ENCODE measurements at places on chromosomes 3 and 15. TPM values are rescaled to one million over a fixed set of nuclear protein-coding genes. Genes with fewer than 3 reads are reported as not detected.

GRCh38 chr3:127792541-127793292, 29.6 kb downstream of the MGLL start:
- peak; percentile 98 for DNase-seq

- DNase-seq = no peak
Observed at GRCh38 chr15:67741308-67741707, 84.0 kb upstream of the SKOR1 start.

- DNase-seq = no peak
Observed at GRCh38 chr15:31135523-31135922, 34.0 kb upstream of the TRPM1 start.

GRCh38 chr15:92421976-92422375, 28.3 kb downstream of the ST8SIA2 start:
- DNase-seq = no peak

GRCh38 chr15:95995375-95996168, 334.9 kb upstream of the NR2F2 start:
- peak; percentile 27 for DNase-seq

- peak; percentile 21 for DNase-seq
Observed at GRCh38 chr15:62976301-62976881, 66.2 kb upstream of the TPM1 start.

DNA sequence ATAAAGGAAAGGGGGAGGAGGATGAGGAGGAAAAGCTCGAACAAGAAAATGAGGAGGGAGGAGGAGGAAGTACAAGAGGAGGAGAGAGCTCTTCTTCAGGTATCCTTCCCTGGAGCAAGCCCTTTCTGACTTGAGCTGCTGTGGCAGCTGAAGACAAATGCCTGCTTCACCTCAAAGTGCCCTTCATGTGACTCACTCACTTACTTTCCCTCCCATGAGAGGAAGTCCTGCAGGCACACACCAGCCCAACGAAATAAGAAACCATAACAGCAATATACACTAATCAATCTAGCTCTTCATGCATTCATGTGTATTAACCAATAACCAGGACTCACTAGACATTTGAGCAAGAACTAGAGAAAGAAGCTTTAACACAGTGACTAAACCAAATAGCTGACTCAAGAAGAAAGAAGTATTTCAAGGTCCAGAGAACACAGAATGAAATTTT, 251.9 kb downstream of the IGSF11 start:
- DNase-seq = no peak

DNA sequence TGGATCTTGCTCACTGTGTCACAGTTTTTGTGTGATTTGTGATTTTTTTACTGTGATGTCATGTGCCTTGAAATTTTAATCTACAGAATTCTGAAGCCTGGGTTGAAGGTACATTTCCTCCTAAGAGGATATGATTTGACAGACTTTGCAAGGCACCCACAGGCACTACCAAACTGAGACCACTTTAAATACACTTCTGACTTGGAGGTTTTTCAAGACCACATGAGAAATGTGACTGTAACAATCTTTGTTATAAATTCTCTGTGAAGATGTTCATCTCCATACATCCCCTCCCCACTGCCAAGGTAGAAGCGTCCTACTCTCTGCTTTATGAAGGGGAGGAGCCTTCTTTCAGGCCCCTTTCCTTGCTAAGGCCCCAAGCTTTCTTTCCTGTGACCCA, 22.8 kb downstream of the UBXN7 start:
- no peak for DNase-seq

DNA sequence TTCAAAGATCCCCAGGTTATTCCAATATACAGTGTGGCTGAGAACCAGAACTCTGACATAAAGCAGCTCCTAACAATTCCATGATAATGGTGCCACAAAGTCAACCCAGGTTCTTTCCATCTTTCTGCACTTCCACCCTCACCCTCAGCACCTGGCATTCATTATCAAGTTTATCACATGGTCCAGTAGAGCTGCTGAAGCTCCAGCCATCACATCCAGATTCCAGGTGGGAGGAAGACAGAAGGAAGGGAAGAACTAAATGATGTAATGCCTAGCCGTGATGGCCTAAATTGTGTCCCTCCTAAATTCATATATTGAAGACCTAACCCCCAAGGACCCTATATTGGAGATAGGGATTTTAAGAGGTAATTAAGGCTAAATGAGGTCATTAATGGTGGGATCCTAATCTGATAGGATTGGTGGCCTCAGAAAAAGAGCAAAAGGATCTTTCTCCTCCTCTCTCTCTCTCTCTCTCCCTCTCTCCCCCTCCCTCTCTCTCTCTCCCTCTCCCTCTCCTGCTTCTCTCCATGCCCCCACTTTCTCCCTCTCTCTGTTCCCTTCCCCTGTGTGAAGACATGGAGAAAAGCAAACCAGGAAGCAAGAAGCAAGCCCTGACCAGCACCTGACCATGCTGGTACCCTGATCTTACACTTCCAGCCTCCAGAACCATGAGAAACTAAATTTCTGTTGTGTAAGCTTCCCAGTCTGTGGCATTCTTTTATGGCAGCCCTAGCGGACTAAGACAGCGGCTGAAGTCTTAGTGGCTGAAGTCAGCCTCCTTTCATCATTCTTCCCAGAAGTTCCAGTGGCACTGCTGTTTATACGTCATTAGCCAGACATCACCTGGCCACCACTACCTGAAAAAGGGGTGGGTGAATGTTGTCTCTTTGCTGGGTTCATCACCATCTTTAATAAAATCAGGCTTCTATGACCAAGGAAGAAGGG, 369.7 kb upstream of the PROK2 start:
- peak; percentile 52 for DNase-seq

GRCh38 chr15:91887921-91888373, 34.4 kb downstream of the SLCO3A1 start:
- DNase-seq = peak; percentile 40

GRCh38 chr3:23793528-23794134, 12.1 kb upstream of the UBE2E1 start:
- no peak for DNase-seq

DNA sequence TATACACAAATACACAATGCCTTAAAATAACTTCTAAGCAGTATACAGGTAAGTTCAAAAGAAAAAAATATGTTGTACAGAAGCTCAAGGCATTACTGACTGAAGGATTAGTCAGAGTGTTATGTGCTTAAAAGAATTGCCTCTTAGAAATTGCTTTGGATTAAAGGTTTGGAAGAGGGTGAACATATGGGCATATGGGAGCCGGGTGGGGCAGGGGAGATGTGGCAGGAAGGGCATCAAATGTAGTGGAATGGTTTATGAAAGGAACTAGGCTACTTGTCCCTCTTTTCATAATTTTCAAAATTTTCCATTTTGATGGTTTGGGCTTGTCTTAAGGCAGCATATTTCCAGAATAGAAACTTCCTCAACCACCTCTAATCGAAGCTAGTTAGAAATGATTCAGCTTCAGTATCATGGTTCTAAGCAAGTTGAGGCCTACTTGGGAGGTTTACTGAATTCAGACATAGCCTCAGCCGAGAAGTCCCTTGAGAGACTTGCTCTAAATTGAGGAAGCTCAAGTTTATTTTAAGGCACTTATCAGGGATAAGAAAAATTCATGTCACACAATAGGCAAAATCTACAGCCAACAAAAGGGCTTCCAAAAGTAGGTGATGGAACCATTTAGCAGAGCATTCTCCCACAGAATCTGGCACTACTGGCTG, 10.1 kb upstream of the GOLGB1 start:
- DNase-seq = peak; percentile 51

GRCh38 chr15:62344806-62345539, 179.9 kb upstream of the C2CD4B start:
- DNase-seq = peak; percentile 35

DNA sequence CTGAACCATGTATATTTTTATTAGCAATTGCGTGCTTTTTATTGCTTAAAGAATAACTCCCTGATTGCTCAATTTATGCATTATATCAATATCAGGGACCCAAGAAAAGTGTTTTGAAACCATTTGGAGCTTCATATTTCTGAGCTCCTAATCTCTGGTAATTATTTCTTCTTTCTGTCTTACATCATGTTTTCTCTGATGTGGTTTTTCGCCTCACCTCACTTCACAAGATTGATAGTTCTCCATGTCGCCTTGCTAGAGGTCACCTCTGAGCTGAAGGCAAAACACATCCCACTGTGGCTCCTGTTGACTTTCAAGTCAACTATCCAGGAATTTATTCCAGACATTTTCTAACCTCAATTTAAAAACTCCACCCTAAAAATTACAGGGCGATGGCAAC, 837.4 kb downstream of the CADM2 start:
- DNase-seq = no peak

- DNase-seq = peak; percentile 60
Observed at GRCh38 chr3:40780291-40780924, 255.6 kb downstream of the ZNF621 start.

DNA sequence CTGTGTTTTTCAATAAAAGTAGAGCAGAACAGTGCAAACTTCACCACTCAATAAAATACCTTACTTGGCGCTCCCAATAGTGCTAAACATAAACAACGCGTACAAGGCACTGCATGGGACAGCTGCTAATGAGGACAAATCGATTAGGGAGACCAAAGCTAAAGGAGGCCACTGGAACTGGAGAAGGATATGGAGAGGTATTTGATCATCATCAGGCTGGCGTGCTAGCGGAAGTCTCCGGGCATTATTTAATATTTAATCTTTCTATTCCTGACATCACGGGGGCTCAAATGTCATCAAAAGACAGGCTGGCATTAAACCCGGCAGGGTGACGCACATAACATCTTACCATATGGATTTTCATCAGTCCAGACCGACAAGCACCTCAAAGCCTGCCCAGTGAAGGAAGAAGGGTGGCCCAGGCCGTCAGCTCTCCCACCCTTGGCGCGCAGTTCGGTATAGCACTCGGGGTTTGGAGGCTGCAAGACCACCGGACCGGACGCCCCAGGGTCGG, 604 bp downstream of the CCPG1 start:
- DNase-seq = peak; percentile 50

- DNase-seq = no peak
Observed at GRCh38 chr3:128620268-128620691, 30.3 kb downstream of the RPN1 start.

DNA sequence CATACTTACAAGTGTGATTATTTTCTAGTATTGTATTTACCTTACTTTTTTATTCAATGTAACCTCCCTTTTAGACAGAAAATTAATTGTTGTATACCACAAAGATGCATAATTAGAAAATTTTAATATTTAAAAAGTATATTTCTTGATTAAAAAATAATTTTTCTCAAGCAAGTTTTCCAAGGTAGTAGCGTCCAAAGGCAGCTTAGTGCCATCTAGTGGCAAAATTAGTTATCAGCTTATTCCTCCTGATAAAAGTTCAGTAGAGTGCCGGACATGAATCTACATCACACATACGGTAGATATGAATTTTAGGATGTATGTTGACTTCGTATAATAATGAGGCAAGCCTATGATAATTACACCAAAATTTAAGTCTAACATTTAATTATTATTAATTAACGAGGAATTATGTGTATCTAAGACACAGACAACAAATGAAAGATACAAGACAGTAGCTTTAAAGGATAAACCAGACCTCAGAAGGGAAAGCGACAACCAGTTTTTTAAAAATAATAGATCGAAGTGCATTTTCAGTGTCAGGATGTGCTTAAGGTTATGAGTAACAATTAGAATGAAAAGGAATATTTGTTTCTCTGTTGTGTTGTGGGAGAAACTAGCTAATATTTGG, 405.9 kb downstream of the ROBO1 start:
- DNase-seq = peak; percentile 67

ABI3BP gene
- 108 TPM for total RNA-seq

ZNF717 gene
- total RNA-seq = 20.4 TPM

PARP15 gene
- total RNA-seq = 0.82 TPM

USP8 gene
- 58.1 TPM for total RNA-seq

PPM1M gene
- 42.4 TPM for total RNA-seq

CTSH gene
- 24.1 TPM for total RNA-seq

Measured in fibroblast of the aortic adventitia (primary cell).